ENCODE measurements at places on chromosomes 2 and 18.

DNA sequence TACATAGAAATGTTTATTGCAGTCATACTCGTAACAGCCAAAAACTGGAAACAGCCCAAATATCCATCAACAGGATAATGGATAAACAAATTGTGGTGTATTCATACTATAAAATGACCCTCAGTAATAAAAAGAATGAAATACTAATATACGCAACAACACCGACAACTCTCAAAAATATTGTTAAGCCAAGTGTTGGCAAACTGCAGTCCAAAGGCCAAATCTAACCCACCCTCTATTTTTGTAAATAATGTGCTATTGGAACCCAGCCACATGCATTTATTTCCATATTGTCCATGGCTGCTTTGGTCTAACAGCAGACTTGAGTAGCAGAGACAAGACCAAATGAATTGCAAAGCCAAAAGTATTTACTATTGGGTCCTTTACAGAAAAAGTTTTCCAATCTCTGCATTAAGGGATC, 151.0 kb downstream of the MREG start:
- DNase-seq, result no peak

- no peak for DNase-seq
Observed at GRCh38 chr18:79950515-79951341, 725 bp downstream of the SLC66A2 start.

GRCh38 chr2:10895231-10895630, 16.5 kb upstream of the KCNF1 start:
- DNase-seq, result no peak

GRCh38 chr18:40917056-40917455, 1038.0 kb upstream of the PIK3C3 start:
- DNase-seq, result no peak

Data from NCI-H446 (cell line).